Activated CD4-positive, alpha-beta T cell treated with anti-CD3 and anti-CD28 coated beads, Interleukin-2, amount 50 U/mL, for 16 hours (primary cell): ENCODE measurements at places on chromosomes 11 and 22.
A peak's percentile ranks its signal among the peaks of the same experiment; 100 is the strongest.

- no peak for DNase-seq
These were observed 32.6 kb upstream of the SLC6A5 start for GRCh38 chr11:20566591-20567434.

DNA sequence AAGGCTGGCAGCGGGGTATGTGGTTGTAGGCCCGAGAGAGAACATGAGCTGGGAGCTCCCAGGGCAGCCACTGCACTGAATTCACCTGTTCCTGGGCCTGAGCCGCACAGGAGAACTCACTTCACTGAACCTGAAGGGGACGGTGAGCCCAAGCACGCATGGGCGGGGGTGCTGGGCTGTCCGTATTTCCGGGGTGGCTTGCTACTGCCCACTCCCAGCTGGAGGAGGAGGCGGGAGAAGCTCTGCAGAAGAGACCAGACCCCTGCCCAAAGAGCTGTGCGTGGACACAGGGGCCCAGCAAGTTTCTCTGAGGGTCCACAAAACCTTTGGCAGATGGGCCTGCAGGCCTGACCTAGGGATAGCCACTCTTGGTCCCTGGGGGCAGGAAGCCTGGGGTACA lies 4.8 kb downstream of the TTLL12 start:
- DNase-seq = no peak

GRCh38 chr11:35909511-35910265 lies 34.2 kb upstream of the LDLRAD3 start:
- no peak for DNase-seq

DNA sequence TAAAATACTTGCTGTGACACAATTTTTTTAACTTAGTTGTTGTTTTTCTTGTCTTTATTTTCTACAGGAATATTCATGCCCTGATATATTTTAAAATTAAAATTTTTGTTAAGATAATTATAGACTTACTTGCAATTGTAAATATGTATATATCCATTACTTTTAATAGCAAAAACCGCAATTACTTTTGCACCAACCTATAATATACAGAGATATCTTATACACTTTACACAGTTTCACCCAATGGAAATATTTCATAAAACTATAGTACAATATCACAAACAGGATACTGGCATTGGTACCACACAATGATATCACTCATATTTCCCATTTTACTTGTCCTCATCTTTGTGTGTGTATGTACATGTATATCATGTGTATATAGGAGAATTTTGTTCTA lies 188.8 kb downstream of the DLG2 start:
- DNase-seq = no peak

DNA sequence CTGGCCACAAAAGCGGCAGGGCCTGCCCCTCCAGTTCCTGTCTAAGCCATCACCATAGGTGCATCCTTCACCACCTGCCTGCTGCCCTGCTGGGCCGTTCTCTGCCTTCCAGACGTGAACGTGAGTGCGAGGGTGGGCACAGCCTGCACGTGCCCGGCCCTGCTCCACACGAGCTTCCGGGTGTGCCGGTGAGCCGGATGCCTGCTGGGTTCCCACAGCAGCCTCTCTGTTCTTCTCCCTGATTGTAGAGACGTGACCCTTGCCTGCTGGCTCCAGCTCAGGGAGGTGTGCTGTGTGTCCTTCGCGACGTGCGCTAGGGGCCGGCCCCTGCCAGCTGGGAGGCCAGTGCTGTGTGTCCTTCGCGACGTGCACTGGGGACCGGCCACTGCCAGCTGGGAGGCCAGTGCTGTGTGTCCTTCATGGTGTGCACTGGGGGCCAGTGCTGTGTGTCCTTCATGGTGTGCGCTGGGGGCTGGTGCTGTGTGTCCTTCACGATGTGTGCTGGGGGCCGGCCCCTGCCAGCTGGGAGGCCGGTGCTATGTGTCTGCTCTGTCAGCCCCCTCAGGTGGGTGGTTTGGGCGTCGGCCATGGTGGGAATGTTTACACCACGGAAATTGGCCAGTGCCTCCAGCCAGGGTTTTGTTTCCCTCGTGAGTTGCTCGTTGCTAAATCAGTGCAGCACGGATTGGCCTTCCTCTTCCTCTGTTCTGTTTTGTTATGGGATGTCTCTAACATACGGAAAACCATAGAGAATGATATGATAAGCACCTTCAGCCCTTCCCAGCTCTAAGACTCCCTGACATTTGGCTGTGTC lies 35.4 kb upstream of the BRSK2 start:
- no peak for DNase-seq

DNA sequence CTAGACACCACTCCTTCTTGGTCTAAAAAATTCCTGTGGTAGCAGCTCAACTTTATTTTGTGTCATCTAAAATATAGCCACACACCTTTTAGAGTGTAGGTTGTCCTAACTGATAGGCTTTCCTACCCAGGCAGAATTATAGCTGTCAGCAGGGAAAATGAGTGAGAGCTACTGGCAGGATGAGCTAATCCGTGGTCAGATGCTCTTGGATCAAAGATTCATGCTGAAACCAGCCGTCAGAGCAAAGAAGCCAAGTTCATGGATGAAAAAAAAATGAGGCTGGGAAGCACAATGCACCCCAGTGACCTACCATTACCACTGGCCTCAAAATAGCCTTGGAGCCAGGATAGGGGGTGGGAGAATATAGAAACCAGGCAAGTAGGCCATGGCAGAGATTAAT lies 113.1 kb upstream of the BLID start:
- DNase-seq = no peak

DNA sequence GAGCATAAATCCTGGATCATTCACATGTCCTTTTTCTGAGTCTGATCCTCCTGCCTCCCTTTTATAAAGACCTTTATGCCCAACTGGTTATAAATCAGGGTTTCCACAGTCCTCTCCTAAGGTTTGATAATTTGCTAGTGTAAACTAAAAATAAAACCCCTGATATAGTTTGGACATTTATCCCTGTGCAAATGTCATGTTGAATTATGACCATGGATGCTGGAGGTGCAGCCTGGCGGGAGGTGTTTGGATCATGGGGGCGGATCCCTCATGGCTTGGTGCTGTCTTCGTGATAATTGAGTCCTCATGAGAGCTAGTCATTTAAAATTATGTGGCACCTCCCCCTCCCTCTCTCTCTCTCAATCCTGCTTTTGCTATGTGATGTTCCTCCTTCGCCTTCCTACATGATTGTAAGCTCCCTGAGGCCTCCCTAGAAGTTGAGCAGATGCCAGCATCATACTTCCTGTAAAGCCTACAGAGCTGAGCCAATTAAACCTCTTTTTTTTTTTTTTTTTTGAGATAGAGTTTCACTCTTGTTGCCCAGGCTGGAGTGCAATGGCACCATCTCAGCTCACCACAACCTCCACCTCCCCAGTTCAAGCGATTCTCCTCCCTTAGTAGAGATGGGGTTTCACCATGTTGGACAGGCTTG lies 9.6 kb upstream of the MTCH2 start:
- no peak for DNase-seq

- DNase-seq = no peak
These were observed 67.5 kb downstream of the C11orf58 start for GRCh38 chr11:16805938-16806337.

DNA sequence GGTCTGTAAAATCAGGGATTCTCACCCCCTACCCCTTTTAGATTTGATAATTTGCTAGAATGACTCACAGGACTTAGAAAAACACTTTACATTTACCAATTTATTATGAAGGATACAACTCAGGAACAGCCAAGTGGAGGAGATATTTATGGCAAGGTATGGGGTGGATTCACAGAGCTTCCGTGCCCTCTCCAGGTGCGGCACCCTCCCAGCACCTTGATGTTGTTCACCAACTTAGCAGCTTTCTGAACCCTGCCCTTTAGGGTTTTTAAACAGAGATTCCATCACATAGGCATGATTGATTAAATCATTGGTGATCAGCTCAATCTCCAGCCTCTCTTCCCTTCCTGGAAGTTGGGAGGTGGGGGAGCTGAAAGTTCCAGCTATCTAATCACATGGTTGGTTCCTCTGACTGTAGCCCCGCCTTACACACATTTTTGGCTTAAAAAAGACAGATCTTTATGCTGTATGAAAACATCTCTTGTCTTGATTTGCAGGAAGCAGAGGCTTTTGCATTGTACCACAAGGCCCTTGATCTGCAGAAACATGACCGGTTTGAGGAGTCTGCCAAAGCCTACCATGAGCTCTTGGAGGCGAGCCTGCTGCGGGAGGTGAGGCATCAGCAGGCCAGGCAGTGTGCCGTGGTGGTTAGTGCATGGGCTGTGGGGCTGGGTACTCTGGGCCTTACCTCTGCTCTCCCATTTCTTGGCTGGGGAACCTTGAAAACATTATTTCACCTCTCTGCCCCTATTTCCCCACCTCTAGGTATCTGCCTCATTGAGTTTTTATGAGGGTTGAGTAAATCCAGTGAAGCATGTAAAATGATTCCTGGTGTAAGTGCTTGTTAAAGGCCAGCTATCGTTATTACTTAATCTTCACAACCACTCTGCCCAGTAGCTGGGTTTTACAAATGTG lies 27.0 kb downstream of the CABIN1 start:
- no peak for DNase-seq

- no peak for DNase-seq
These were observed 127.0 kb upstream of the C11orf58 start for GRCh38 chr11:16611401-16611921.

- DNase-seq = no peak
These were observed 605.6 kb downstream of the SOX6 start for GRCh38 chr11:15750535-15751308.

GRCh38 chr11:113554526-113554925 lies 79.3 kb upstream of the DRD2 start:
- DNase-seq = no peak

DNA sequence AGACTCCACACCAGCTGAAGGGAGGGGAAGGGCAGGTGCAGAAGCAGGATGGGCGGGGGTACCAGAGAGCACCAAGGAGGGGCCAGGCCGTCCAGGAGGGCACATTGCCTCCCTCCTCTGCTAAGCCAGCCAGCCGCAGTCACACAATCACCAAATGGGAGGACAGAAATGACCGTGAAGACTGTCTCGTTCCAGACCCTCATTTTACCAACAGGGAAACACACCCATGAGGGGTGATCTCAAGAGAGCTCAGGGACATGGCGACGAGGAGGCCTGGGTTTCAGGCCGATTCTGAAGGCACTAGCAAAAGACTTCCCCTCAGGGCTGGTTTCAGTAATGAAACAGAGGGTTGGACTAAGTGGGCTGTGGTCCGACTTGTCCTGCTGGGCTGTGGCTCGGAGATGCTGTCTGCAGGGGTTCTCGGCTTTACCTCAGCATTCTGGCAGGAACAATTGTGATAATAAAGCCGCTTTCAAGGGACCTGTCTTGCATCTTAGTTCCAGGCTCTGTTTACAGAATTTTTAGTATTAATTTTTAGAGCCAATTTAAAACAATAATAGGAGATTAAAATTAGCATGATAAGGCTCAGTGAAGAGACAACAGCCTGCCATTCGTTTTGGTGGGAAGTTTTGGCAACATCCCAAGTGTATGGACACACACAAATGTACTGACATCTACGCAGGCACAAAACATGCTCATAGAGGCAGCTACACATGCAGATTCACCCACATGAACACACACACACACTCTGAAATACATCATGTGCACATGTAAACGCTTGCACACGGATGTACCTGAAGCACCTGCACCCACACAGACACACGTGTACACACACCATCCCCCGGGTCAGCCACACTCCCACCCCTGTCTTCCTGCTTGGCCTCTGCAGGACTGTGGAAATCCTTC lies 2.0 kb upstream of the B3GAT1 start:
- DNase-seq = no peak

DNA sequence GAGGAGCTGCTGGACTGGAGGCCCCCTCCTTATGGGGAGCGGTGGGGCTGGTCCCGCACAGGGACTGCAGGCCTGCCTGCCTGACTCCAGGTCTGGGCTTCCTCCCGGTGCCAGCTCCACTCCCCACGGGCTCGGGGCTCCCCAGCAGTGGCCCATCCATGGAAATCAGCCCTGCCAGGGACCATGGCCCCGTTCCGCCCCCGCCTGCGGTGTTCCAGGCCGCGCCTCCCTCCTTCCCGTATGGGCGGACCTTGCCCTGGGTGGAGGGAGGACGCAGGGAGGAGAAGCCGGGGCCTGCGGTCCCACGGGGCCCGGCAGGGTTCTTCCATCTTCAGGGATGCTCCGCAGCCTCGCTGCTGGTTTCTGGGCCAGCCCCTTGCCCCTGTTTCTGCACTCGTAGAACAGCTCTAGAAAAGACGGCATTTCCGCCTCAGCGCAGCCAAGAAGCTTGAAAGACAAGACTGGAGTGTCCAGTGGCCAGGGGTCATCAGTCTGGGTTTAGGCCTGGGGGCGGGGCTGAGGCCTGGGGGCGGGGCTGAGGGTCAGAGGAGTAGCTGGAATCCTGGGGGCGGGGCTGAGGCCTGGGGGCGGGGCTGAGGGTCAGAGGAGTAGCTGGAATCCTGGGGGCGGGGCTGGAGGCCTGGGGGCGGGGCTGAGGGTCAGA lies 1330.6 kb downstream of the BRD1 start:
- DNase-seq = no peak

GRCh38 chr11:96054870-96055705 lies 131.2 kb upstream of the MTMR2 start:
- DNase-seq = peak; percentile 37

DNA sequence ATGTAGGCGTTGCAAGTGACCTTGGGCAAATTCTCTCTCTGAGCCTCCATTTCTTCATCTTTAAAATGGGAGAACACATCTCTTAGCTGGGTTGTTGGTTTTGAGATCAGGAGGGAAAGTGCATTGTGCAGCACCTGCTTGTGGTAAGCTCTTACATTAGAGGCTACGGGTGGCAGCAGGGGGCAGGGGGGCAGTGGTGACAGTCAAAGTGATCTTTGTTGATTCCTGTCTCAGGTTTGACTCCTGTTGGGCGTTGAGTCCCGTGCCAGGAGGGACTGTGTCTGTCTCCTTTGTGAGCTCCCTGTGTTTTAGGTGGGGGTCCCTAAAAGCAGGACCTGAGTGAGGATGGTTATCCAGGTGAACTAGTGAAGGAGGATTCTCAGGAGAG lies 101.7 kb downstream of the TP53I11 start:
- DNase-seq = no peak

GRCh38 chr11:77151804-77152509 lies 23.9 kb downstream of the MYO7A start:
- peak; percentile 71 for DNase-seq

- DNase-seq = no peak
These were observed 20.2 kb upstream of the TXNRD2 start for GRCh38 chr22:19961868-19962245.

GRCh38 chr11:117016747-117017146 lies 81.5 kb downstream of the SIK3 start:
- no peak for DNase-seq

GRCh38 chr22:23180893-23181720 lies 798 bp downstream of the BCR start:
- DNase-seq = peak; percentile 25

DNA sequence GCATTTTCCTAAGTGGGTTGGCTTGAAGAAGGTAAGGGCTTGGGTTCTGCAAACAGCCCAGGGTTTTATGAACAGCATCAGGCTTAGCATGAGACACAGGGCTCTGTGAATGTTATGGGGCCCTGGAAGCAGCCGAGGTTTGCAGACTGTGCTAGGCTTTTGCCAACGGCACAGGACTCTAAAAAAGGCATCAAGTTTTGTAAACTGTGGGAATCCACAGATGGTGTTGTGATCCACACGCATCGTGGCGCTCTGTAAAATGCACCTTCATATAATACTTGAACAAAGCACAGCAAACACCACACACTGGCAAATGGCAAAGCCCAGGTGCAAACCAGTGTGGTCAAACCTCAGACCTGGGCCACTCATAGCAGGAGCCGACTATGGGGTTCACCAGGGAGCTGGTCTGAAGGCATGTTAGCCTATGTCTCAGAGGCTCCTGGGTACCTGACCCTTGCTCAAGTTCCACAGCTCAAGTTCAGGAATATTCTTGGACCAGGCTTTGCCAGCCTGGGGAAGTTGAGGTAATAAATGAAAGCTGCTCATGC lies 2.4 kb upstream of the SLCO2B1 start:
- DNase-seq = peak; percentile 47
